ENCODE measurements at places on chromosomes 4 and X. TPM values are rescaled to one million over a fixed set of nuclear protein-coding genes. Genes with fewer than 3 reads are reported as not detected.

NXF2B gene
- not detected for total RNA-seq

TMPRSS11B gene
- not detected for total RNA-seq

ASB12 gene
- total RNA-seq, result 0.40 TPM

ALB gene
- 65.4 TPM for total RNA-seq

POU4F2 gene
- not detected for total RNA-seq

TMEM271 gene
- not detected for total RNA-seq

SPATA18 gene
- 14.6 TPM for total RNA-seq

FGF2 gene
- total RNA-seq, result 0.94 TPM

USP17L25 gene
- not detected for total RNA-seq

GAGE13 gene
- not detected for total RNA-seq

FGFBP1 gene
- 62.3 TPM for total RNA-seq

GABRG1 gene
- total RNA-seq, result not detected

GRCh38 chr4:163833669-163834068, 339.2 kb downstream of the TMA16 start:
- no peak overlapping the region for H3K4me3 ChIP-seq
- no peaks in the 10 kb centered on the region for H3K36me3 ChIP-seq
- no peaks in the 10 kb centered on the region for H3K27me3 ChIP-seq
- H3K27ac ChIP-seq, result no peak overlapping the region
- no peak for DNase-seq

DNA sequence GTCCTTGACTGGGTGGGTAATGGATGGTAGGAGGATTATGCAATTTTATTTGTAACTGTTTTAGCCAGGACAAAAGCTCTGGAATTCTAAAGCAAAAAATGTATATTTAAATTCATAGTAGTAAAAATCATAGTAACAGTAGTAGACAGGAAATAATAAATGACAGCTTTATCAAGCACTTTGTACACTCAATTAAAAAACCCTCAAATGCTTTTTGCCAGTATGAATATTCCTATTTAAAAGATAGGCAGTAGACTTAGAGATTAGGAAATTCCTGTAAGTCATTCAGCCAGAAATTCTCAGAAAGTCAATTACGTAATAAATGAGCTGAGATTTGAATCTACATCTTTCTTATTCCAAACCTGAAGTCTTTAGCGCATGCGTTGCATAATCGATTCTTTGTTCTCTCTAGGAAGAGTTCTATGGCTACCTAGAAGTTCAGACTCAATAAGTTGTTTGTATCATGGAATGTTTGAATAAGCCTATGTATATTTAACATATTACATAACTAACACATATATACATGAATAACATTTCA, 2.5 kb downstream of the AADAT start:
- no peak overlapping the region for H3K4me3 ChIP-seq
- no peak for DNase-seq
- no peaks in the 10 kb centered on the region for H3K36me3 ChIP-seq
- no peak overlapping the region for H3K27ac ChIP-seq
- no peaks in the 10 kb centered on the region for H3K4me1 ChIP-seq

DNA sequence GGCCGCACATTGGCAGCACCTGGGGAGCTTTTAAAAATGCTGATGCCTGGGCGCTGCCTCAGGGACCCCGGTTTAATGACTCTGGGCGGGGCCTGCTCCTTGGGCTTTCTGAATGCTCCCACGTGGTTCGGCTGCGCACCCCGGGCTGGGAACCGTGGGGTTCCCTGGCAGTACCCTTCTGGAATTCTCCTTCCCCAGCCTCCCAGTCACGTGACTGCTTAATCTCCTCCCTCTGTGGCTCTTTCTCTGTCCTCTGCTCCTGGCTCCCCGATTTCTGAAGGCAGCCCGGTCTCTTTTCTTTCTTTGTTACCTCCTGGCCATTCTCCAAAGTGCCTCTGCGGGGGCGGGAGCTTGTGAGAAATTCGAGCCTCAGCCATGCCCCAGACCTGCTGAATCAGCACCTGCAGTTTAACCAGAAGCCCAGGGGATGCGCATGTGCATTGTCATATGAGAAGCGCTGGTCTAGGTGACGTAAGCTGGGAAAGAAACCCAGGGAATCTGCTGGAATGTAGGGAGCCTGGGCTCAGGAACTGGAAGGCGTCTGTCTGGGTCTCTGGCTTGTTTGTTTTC, 16.6 kb downstream of the CLCN4 start:
- no peaks in the 10 kb centered on the region for H3K27me3 ChIP-seq
- DNase-seq, result peak; percentile 39
- H3K27ac ChIP-seq, result no peak overlapping the region
- H3K4me1 ChIP-seq, result no peaks in the 10 kb centered on the region
- no peaks in the 10 kb centered on the region for H3K36me3 ChIP-seq

DNA sequence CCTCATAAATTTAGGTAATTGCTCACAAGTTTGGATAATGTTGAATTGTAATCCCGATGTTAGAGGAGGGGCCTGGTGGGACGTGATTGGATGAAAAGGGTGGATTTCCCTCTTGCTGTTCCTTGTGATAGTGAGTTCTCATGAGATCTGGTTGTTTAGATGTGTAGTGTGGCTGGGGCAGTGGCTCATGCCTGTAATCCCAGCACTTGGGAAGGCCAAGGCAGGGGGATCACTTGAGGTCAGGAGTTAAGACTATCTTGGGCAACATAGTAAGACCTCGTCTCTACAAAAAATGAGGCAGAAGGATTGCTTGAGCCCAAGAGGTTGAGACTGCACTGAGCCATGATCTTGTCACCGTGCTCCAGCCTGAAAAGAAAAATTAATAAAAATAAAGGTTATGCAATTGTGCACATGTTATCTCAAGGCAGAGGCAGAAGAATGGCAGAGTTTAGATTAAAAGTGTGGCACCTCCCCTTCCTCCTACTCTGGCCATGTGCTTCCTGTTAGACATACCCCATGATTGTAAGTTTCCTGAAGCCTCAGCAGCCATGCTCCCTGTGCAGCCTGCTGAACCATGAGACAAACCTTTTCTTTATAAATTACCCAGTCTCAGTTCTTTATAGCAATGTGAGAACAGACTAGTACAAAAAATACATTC, 36.5 kb downstream of the ERVMER34-1 start:
- peaks cover 14% of the 10 kb centered on the region for H3K4me1 ChIP-seq
- H3K36me3 ChIP-seq, result no peaks in the 10 kb centered on the region
- H3K27me3 ChIP-seq, result no peaks in the 10 kb centered on the region

DNA sequence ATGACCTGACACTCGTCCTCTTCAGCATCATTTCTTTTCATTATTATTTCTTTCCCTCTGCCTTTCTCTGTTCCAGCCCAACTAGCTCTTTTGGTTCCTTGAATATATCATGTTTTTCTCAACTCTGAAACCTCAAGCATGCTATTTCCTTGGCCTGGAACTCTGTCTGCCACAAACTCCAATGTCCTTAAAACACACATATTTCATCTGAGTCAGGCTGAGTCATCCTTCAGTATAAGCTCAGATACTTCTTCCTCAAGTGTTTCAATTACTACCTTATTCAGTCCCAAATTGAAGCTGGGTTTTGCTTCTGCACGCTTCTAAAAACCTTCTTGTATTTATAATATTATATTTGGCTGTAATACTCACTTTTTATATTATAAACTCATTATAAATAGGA, 424.2 kb downstream of the PDGFC start:
- no peaks in the 10 kb centered on the region for H3K27me3 ChIP-seq
- H3K4me3 ChIP-seq, result no peak overlapping the region
- H3K27ac ChIP-seq, result no peak overlapping the region
- H3K36me3 ChIP-seq, result no peaks in the 10 kb centered on the region
- H3K4me1 ChIP-seq, result no peaks in the 10 kb centered on the region

- no peaks in the 10 kb centered on the region for H3K4me1 ChIP-seq
- no peak overlapping the region for H3K27ac ChIP-seq
Measured at GRCh38 chr4:86788826-86789225, 60.4 kb downstream of the SLC10A6 start.

GRCh38 chr4:54661169-54661568, 3.4 kb downstream of the KIT start:
- no peak overlapping the region for H3K4me3 ChIP-seq
- no peak for DNase-seq
- no peaks in the 10 kb centered on the region for H3K4me1 ChIP-seq
- no peaks in the 10 kb centered on the region for H3K36me3 ChIP-seq
- H3K27me3 ChIP-seq, result peaks cover 9% of the 10 kb centered on the region

DNA sequence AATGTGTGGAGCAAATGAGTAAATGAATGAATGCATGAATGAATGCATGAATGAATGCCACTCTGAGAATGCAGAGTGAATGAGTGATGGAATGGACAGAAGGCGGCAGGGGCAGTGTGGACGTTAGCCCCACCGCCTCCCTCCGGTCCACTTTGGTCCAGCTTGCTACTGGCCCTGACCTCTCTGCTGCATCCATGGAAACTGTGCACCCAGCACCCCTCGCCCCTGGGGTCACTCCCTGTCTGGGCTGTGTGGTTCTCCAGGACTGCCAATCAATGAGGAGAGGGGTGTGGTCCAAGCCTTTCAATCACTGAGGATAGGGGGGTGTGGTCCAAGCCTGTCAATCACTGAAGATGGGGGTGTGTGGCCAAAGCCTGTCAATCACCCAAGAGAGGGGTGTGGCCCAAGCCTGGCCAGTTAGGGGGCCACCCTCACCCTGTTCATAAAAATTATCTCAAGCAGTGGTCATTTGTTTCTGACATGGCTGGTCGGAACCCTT, 39.2 kb upstream of the ASMTL start:
- H3K4me1 ChIP-seq, result no peaks in the 10 kb centered on the region
- no peak overlapping the region for H3K4me3 ChIP-seq
- no peak overlapping the region for H3K27ac ChIP-seq
- DNase-seq, result no peak
- H3K36me3 ChIP-seq, result no peaks in the 10 kb centered on the region

- no peak overlapping the region for H3K27ac ChIP-seq
- DNase-seq, result no peak
- H3K36me3 ChIP-seq, result no peaks in the 10 kb centered on the region
Measured at GRCh38 chr4:84403656-84404055, 95.4 kb downstream of the NKX6-1 start.

DNA sequence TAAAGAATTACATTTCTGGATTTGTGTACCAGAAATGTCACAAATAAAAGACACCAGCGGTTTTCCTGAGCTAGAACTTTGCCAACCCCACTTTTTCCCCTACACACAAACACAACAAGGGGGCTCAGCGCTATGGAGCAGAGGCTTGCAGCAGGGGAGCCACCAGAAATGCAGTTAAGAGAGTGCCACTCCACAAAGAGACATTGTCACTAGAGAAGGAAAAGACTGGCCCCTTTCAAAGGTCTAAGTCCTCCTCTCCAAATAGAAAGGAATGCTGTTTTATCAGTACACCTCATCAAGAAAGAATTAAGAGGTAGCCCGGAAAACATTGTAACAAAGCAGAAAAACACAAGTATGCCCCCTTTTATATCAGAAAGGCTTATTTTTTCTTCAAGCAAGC, 419.5 kb downstream of the HNRNPD start:
- no peak for DNase-seq
- no peak overlapping the region for H3K4me3 ChIP-seq
- no peaks in the 10 kb centered on the region for H3K4me1 ChIP-seq
- H3K36me3 ChIP-seq, result no peaks in the 10 kb centered on the region

DNA sequence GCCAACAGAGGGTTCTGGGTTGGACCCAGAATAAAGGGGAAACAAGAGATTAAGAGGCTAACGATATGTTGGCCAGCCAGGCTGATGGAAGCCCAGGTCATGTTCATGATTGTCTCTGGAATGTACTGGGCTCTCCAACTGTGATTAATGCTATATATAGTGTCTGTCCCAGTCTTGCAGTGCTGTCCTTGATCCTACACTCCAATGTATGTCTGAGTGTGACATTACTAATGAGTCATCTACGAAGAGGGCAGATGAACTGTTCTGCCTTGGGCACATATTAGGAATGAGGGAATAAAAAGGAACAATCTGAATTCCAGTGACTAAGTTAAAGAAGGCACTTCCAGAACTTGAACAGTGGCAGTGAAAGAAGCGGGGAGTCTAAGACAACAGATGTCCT, 142.1 kb downstream of the PDGFRA start:
- no peaks in the 10 kb centered on the region for H3K27me3 ChIP-seq
- H3K27ac ChIP-seq, result no peak overlapping the region
- no peaks in the 10 kb centered on the region for H3K4me1 ChIP-seq
- no peak overlapping the region for H3K4me3 ChIP-seq
- H3K36me3 ChIP-seq, result no peaks in the 10 kb centered on the region
- DNase-seq, result no peak

- H3K27me3 ChIP-seq, result peaks cover 94% of the 10 kb centered on the region
- peaks cover 20% of the 10 kb centered on the region for H3K4me1 ChIP-seq
- DNase-seq, result no peak
- H3K4me3 ChIP-seq, result peak overlapping the region; percentile 27
- no peak overlapping the region for H3K27ac ChIP-seq
- H3K36me3 ChIP-seq, result no peaks in the 10 kb centered on the region
Measured at GRCh38 chr4:84499624-84499982, 511 bp upstream of the NKX6-1 start.

DNA sequence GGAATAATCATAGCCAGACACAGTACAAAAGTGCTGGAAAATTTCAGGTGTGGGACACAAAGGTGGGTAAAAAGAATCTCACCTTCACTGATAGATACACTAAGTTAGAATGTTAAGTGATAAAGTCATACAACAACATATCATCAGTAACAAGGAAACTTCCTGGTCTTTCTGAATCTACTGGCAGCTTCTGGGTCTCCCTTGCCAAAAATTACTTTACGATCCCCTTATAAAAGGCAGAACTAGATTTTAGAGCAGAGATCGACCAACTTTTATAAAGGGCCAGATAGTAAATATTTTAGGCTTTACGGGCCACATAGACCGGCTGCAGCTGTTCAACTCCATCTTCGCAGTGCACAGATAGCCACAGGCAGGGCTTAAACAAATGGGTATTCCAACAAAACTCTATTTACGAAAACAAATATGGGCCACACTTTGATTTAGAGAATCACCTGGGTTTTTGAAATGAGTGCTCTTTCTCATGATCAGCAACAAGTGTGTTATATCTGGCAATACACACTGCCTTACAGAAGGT, 159.9 kb downstream of the AASDH start:
- no peak overlapping the region for H3K4me3 ChIP-seq
- peak; percentile 48 for DNase-seq

GRCh38 chr4:6918338-6918737, 8.7 kb downstream of the TBC1D14 start:
- H3K36me3 ChIP-seq, result no peaks in the 10 kb centered on the region
- no peak for DNase-seq
- no peaks in the 10 kb centered on the region for H3K27me3 ChIP-seq
- H3K27ac ChIP-seq, result peak overlapping the region; percentile 87

- H3K27me3 ChIP-seq, result peaks cover 29% of the 10 kb centered on the region
- H3K36me3 ChIP-seq, result no peaks in the 10 kb centered on the region
- H3K4me1 ChIP-seq, result no peaks in the 10 kb centered on the region
Measured at GRCh38 chr4:157220371-157220881, at the start of gene GRIA2. Gene GRIA2 (plus strand): TSS chr4:157220728. CDS start chr4:157221043, 315 bp downstream.

DNA sequence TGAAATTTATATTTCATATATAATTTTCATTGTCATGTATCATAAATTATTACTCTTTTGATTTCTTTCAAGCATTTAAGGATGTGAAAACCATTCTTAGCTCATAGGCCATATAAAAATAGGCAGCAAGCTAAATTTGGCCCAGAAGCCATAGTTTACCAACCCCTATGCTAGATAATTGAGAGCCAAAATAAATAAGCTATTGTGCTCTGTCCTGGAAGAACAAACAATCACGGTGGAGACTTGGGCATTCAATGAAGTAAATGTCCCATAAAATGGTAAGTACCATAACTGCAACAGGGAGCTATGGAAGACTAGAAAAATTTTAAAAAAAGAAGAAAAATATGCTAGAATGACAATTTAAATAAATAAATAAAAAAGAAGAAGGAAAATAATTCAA, 60.9 kb upstream of the PACRGL start:
- no peaks in the 10 kb centered on the region for H3K4me1 ChIP-seq
- no peaks in the 10 kb centered on the region for H3K27me3 ChIP-seq
- H3K36me3 ChIP-seq, result no peaks in the 10 kb centered on the region
